ENCODE measurements at places on chromosomes 12 and 14.

DNA sequence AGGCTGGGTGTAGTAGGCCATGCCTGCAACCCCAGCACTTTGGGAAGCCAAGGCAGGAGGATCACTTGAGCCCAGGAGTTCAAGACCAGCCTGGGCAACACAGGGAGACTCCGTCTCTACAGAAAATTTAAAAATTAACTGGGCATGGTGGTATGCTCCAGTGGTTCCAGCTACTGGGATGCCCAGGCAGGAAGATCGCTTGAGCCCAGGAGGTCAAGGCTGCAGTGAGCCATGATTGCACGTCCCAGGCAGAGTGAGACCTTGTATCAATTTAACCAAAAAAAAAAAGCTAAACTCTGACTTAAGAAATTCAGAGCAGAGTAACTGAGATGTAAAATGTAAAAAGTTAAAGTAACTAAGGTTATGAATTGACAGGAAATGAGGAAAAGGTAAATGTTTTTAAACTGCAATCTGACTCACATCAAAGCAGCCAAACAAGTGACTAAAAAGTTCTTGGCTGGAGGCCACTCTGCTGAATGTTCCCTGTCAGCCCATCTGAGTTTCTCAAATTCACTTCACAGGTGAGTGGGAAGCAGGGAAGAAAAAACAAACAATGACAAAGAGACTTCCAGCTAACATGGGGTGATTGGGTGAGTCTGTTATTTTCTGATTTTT, 21.3 kb downstream of the PRKD1 start:
- no peak for DNase-seq

DNA sequence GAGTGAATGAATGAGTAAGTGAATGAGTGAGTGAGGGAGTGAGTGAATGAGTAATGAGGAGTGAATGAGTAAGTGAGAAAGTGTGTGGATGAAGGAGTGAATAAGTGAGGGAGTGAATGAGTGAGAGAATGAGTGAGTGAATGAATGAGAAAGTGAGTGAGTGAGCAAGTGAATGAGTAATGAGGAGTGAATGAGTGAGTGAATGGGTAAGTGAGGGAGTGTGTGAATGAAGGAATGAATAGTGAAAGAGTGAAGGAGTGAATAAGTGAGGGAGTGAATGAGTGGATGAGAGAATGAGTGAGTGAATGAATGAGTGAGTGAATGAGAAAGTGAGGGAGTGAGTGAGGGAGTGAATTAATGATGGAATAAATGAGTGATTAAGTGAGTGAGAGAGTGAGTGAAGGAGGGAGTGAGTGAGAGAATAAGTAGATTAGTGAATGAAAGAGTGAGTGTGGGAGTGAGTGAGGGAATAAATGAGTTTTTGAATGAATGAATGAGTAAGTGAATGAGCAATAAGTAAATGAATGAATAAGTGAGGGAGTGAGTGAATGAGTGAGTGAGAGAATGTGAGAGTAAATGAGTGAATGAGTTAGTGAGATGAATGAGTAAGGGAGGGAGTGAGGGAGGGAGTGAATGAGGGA, 364.5 kb downstream of the ADGRD1 start:
- DNase-seq, result no peak

DNA sequence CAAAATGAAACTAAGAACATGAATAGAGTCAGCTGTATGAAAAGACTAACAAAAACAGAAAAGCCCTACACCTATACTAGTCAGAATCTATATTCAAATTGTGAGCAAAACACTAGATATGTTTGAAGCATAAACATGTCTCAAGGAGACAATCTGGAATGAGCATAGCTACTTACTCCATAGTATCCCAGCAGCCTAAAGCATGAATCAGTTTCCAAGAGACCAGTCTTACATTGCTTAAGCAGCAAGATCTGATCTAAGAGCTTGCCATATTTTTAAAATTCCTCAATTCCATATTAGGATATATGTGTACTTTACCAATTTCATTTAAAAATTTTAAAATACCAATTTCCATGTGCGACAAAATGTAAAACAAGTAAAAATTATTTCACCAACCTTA, 7.7 kb downstream of the CAPS2 start:
- DNase-seq, result no peak

- DNase-seq, result no peak
Observed at GRCh38 chr12:13230500-13230899, 34.0 kb downstream of the EMP1 start.

GRCh38 chr12:47892819-47893218, 12.0 kb downstream of the VDR start:
- no peak for DNase-seq

- DNase-seq, result no peak
Observed at GRCh38 chr12:87234898-87235297, 794.3 kb downstream of the C12orf50 start.

DNA sequence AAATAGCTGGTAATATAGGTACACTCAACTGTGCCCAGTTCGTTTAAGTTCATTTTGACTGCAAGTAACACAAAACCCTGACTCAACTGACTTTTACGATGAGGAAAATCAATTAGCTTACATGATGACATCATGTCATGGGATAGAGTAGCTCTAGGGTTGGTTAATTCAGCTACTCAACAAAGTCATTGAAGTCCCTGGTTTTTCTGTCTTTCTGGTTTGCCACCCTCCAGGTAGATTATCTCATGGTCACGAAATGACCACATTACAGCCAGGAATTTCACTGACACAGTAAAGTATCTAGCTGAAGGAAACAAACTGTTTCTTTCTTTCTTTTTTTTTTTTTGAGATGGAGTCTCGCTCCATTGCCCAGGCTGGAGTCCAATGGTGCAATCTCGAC, 68.5 kb upstream of the FUT8 start:
- no peak for DNase-seq

- DNase-seq, result no peak
Observed at GRCh38 chr12:103748875-103749274, 92.2 kb downstream of the NT5DC3 start.

DNA sequence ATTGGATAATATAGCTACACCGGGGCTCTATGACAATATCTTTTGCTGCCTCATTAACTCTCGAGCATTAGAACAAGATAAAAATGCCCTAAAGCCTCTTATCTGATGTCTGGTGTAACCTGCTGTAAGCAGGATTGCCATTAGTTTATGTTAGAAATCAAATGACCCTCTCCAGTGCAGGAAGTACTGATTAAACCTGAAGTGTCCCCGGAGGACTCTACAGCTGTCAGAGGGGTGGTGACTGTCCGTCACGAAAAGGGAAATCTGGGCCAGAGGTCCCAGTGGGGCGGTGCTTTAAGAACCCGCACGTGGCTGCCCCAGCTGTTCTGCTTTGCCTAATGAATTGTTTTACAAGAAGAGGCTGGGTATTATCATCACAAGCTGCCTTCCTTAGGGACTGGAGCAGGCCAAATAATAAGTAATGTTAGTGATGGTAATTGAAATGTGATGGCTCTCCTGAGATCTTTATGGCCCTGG, 55.7 kb downstream of the LIN52 start:
- peak; percentile 22 for DNase-seq

DNA sequence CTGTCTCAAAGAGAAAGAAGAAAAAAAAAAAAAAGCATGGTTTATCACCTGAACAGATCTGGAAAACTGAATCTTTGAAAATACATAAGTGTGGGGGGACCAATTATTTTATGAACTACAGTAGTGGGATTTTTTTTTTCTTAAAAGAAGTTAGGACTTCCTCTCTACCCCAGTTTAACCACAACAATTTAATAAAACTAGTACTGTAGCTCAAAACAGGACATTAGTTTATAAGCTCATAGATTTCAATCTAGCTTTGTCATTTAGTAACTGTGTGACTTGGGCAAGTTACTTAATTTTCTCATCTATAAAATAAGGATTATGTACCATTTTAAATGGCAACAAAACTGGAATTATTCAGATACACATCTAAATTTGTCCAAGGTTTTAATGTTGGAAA, 23.5 kb upstream of the ARID4A start:
- DNase-seq, result no peak

- peak; percentile 47 for DNase-seq
Observed at GRCh38 chr12:83823386-83824045, 1089.1 kb downstream of the SLC6A15 start.

- no peak for DNase-seq
Observed at GRCh38 chr12:25591144-25591543, 38.1 kb upstream of the LMNTD1 start.

- DNase-seq, result no peak
Observed at GRCh38 chr12:40164034-40164433, 58.2 kb upstream of the SLC2A13 start.

DNA sequence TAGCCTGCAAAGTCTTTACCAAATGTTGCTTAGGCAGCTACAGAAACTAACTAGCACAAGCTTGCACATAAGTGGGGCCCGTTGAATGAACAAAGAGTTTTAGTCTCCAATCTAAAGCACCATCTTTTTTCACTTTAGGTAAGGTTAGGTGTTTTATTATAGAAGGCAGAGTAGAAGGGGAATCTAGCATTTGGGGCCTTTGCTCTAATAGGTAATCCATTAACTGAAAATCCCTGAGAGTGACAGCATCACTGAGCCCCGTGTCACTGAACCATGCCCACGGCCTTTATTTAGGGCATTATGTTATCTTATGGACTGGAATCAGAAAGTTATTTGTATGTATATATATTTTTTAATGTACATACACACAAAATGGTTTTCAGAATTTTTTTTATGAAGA, 25.1 kb downstream of the CPNE8 start:
- no peak for DNase-seq

DNA sequence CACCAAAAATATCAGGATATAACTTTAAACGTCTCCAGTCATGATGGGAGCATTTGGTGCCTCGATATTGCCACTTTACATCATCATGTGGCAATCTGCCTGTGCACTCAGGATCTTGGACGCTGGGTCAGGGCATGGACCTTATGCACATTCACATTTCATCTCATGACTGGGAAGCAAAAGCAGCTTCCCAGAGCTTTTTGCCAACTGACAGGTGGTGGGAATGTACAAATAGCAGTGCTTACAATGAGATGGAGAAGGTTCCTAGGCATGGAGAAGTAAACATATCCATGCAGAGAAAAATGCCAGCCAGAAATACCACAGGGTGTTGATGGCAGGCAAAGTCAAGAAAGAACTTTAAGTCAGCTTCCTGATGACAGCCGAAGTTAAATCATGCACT, 30.3 kb downstream of the EFCAB11 start:
- DNase-seq, result no peak

- no peak for DNase-seq
Observed at GRCh38 chr12:21341769-21342168, 7.1 kb upstream of the SLCO1A2 start.

DNA sequence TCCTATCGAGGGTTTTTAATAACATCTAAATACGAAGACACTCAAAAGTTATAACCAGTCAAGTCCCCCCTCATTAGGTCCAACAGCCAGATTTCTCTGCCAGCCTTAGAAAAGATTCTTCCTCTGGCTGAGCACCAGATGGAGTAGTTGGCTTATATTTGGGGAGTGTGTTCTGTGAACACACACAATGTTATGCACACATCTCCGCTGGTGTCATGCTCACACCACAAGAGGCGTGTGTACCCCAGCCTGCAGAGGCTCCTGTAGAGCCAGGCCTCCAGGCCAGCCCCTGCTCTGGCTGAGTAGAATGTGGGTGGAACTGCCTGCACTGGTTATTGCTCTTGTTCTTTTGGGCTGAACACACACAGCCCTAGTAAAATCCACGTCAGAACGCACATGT, 64.0 kb downstream of the PIWIL1 start:
- DNase-seq, result peak; percentile 35

- no peak for DNase-seq
Observed at GRCh38 chr14:60274448-60274847, 25.4 kb downstream of the PPM1A start.

All from pons (tissue), 1 donor.